ENCODE measurements at places on chromosomes 1 and 21.

DNA sequence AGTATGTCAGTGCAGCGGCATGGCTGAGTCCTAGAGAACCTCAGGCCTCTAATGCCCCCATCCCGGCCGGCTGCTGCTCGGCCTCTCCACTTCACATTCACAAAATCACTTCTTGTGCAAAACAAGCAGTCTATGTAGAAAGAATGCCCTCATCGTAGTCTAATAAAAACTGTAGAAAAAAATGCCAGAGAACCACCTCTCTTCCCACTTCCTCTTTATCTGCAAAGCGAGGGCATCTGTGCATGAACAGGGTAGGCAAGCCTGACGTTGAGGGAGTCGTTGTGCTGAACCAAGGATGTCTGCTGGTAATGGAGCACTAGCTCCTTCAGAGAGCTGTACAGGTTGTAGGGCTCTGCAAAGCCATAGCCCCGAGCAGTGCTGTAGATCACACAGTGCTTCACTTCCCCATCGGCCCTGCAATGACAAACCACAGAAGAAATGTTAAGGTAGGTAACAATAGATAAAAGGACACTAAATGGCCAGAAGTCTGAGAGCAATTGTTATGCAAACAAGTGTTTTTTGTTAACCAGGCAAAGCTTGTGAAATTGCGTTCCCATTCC is 88.9 kb downstream of the PIK3R3 start:
- no peak for DNase-seq

DNA sequence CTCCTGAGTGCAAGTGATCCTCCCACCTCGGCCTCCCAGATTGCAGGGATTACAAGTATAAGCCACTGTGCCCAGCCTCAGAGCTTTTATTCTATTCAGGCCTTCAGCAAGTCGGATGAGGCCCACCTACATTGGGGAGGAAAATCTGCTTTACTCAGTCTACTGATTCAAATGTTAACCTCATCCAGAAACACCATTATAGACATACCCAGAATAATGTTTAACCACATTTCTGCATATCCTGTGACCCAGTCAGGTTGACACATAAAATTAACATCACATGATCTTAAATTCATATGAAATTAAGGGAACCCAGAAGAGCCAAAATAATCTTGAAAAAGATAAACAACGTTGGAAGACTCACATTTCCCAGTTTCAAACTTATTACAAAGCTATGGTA is 14.9 kb downstream of the IL20 start:
- DNase-seq = no peak

DNA sequence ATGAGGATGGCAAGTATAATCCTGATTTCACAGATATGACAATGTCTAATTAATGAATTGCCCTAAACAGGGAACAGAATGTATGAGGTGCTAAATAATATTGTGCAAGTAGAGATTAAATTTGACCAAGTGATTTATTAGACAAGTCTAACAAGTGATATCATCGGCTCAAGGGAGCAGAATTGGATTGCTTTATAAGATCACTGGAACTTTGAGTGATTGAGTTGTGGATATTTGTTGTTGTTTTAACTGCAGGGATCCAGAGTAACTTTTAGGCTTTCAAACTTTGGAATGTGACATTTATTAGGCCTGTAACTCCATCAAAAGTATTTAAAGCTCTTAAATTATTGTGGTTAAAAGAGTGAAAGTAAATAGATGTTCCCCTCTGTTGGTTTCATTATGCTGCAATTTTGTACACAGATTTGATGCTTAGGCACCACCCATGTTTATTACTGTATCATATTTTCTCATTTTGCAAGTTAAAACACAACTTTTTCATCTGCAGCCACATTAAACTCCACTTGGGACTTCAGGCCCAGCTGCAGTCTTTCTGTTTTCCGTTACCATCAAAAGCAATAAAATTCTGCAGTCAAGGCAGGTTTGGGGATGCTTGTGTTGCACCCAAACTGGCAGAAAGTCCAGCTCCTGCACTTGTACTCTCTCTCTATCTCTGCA is 206.6 kb downstream of the HLX start:
- DNase-seq = no peak

DNA sequence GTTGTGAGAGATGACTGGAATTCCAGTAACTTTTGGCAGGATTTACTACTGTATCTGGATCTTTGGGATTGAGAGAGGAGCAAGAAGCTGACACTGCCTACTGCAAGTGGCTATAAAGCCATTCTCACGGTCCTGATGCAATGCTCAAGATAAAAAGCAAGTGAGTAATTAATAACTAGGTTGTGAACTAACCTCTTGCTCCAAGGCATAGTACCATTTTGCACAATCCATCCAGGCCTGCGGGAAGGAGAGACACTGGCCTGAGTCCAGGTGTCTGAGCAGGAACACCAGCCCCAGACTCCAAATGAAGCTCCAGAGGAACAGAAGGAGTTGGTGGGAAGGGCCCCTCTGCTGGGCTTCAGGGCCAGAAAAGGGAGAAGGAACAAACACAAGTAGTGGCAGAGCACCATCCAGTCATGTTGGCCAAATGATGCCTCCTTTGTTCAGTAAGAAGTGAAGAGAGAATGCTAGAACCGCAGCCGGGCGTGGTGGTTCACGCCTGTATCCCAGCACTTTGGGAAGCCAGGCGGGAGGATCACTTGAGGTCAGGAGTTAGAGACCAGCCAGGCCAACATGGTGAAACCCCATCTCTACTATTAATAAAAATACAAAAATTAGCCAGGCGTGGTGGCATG is 9.9 kb upstream of the SLC45A3 start:
- DNase-seq = no peak

GRCh38 chr1:23525558-23526250 is 5.3 kb downstream of the E2F2 start:
- no peak for DNase-seq

DNA sequence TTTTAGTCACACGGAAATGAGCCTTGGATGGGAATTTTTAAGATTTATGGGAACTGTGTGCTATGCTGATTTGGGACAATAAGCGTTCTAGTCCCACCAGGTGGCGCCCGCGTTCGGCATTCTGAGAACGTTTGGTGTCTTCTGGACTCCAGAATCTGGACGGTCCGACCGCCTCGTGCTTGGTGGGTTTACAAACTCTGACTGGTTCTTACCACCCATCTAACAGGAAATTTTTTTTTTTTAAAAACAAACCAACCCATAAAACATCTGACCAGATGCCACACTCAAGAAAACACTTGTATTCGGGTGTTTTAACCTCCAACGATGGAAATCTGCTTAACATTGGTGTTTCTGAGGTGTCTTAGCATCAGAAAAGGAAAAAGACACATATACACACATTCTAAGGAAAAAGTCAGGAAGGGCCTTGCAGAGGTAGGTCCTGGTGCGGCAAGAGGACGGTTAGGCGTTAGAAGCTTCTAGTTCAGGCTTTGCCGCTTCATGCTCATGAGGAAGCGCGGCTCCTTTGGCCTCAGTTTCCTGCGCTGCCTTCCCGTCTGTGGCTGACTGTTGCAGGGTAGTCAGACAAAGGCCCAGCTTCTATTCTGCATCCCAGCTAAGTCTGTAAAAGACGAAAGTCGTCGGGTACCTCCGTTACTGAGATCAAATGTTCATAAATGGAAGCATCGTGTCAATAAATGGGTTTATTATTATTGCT is 814 bp upstream of the DYRK3 start:
- DNase-seq = no peak

- DNase-seq = no peak
These were observed 61.3 kb downstream of the NDUFS5 start for GRCh38 chr1:39087435-39087834.

DNA sequence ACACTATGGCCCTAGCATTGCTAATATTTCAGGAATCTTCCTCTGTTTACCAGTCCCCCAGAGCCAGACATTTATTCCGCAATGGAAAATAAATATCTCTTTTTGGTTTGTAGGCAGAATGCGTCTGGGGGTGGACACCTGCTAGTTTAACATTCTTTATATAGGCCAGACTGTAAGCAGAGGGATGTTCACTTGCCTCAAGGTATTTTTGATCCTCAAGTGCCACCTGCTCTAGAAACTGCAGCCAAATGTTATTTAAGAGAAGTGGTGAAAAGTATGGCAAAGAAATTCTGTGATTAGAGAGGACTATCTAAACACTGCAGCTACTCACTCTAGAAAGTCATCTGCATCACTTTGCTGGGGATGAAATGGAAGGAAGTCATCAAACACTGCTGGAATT is 164.7 kb downstream of the NEGR1 start:
- DNase-seq = no peak

GRCh38 chr1:84541679-84542078 is 32.6 kb downstream of the CTBS start:
- no peak for DNase-seq

DNA sequence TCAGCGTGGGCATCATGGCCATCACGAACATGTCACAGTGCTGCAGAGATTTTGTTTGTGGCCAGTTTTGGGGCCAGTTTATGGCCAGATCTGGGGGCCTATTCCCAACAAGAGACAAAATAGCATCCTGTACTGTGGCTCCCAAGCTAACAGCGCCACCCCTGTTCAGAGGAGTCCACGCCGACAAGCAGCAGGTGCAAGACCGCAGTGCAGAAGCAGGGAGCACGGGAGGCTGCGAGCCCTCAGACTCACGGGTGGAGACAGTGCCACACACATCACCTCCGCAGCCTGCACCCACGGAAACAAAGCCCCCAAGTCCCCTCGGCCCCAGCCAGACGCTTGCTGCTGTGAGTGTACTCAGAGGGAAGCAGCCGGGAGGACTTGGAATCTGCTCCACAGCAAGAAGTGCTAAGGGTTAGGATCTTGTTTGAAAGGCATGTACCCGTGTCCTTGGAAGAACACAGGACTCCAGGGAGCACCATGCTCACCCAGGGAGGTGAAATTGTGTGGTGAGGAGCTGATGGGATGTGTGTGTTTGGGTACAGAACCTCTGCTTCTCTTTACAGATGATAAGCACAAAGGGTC is 7.1 kb downstream of the TCP10L start:
- DNase-seq = no peak

DNA sequence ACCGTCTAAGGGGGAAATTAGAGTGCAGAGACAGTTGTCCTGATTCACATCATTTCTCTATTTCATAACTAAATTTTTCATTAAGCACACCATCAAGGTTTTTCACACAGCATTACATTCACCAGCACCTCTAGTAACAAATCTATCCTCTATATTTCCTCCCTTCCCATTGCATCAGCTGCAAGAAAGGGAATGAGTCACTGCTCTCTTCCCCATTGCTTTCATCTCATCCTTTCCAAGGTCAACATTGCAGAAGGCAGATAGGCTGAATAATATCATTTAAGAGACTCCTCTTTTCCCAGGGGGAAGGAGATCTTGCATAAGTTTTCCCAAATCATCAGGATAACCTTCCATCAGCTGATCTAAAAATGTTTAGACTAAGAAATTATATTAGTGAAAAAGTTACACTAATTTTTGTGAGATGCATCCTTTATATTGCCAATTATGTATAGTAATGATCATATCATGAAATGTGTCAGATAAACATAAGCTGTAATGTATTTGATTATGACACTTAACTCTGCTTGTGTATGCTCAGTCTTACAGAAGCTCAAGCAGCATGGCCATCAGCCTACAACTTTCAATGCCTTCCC is 4.3 kb downstream of the INTS7 start:
- DNase-seq = no peak

DNA sequence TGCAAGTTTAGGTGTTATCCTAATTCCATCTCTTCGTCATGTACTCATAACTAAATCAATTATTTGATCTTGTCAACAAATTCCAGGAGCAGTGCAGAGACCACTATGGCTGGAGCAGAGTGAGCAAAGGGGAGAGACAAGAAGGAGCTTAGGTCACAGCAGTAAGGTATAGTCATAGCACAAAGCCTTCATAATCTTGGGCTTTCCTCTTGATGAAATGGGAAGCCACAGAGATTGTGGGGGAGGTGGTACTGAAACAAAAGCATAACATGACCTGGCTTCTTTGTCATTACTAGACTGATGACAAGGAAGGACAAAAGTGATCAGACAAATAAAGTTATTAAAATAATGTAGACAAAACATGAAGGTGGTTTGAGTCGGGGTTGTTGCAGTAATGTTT is 60.1 kb upstream of the PTGS2 start:
- no peak for DNase-seq

GRCh38 chr21:37079211-37079824 is 6.3 kb downstream of the TTC3 start:
- DNase-seq = no peak

GRCh38 chr1:201185527-201186128 is 5.0 kb upstream of the IGFN1 start:
- DNase-seq = no peak

DNA sequence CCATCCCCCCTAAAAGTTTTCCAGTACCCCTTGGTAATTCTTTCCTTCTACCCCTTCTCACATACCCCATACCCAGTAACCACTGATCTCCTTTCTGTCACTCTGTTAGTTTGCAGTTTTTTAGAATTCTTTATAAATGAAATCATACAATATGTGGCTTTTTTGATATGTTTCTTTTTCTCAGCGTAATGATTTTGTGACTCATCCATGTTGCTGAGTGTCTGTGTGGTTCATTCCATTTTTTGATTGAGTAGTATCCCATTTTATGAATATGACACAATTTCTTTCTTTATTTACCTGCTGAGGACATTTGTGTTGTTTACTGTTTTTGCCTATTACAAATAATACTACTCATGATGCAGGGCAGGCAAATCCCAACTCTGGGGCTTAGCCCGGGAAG is 1605.3 kb downstream of the BRINP3 start:
- DNase-seq = no peak

DNA sequence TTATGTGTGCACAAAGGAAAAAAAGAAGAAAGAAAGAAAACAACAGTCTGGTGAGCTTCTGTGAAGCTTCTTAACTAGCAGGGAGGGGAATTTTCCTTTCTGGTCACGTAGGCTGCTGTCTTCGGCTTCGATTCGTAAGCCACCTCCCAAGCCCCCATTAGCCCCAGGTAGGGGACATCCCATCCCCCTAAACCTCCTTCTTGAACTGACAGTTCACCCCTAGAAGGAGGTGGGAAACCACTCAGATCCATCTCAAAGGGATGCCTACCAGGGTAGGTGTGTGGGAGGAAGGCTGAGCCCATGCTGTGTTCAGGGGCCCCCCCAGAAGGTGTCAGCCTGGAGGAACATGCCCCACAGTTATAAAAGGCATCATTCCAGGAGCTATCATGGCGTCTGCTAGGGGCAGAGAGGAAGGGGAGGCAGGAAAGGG is 25.8 kb downstream of the CD247 start:
- DNase-seq = no peak

DNA sequence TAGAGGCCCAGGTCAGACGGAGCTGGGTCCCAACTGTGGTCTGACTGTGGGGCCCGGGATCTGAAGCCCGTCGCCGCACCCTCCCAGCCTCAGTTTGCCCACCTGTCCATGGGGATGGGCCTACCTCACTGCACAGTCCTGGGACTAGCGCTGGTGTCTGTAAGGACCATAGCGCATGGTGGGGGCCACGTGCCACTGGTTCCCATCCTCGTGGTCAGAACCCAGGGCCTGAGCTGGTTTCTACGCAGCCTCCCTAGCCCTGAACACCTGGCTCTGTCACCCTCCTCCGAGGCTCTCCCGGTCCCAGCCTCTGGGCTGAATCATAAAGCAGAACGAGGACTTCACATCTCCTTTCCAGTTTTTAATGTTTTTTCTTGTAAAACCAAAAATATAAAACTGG is 46.7 kb downstream of the DMRTB1 start:
- DNase-seq = no peak

Data from 8988T (cell line).